ENCODE measurements at places on chromosomes 11 and 22. TPM values are rescaled to one million over a fixed set of nuclear protein-coding genes. Genes with fewer than 3 reads are reported as not detected.

OR51I1 gene
- total RNA-seq: 0.24 TPM

SESN3 gene
- total RNA-seq: 7.7 TPM

KCNK7 gene
- total RNA-seq: 3.2 TPM

FOLR3 gene
- total RNA-seq: 14.2 TPM

ACR gene
- total RNA-seq: not detected

ANO1 gene
- total RNA-seq: 3.0 TPM

PMM1 gene
- 11.7 TPM for total RNA-seq

NOX4 gene
- total RNA-seq: 0.64 TPM

CEND1 gene
- not detected for total RNA-seq

PUS3 gene
- total RNA-seq: 18.5 TPM

PTPN5 gene
- not detected for total RNA-seq

PTPRCAP gene
- total RNA-seq: 0.24 TPM

HSPB2 gene
- not detected for total RNA-seq

CDKN1C gene
- 13.5 TPM for total RNA-seq

SEZ6L gene
- not detected for total RNA-seq

TNNI2 gene
- total RNA-seq: not detected

TMEM132A gene
- total RNA-seq: 208 TPM

HEPN1 gene
- not detected for total RNA-seq

C11orf97 gene
- not detected for total RNA-seq

OR4B1 gene
- not detected for total RNA-seq

PGM2L1 gene
- 8.7 TPM for total RNA-seq

KDM4D gene
- total RNA-seq: 1.1 TPM

CRYBB3 gene
- total RNA-seq: not detected

RAB38 gene
- total RNA-seq: 118 TPM

PRRG4 gene
- total RNA-seq: 9.8 TPM

OR8A1 gene
- total RNA-seq: not detected

JAML gene
- total RNA-seq: not detected

CRACR2B gene
- total RNA-seq: 0.43 TPM

RDX gene
- 96.3 TPM for total RNA-seq

TMEM191B gene
- 1.1 TPM for total RNA-seq

TIGD3 gene
- under 0.01 TPM for total RNA-seq

SAA4 gene
- 1.9 TPM for total RNA-seq

BAIAP2L2 gene
- 0.21 TPM for total RNA-seq

OR5M11 gene
- not detected for total RNA-seq

MS4A7 gene
- total RNA-seq: not detected

BLID gene
- 0.24 TPM for total RNA-seq

ACTN3 gene
- total RNA-seq: not detected

Data from tracheal epithelial cell (primary cell).